HFFc6 (cell line): ENCODE measurements at places on chromosomes 2 and 18. TPM values are rescaled to one million over a fixed set of nuclear protein-coding genes. Genes with fewer than 3 reads are reported as not detected.

RESP18 gene
- not detected in 2 replicates for total RNA-seq

ZAP70 gene
- not detected in 3 replicates for total RNA-seq

CCDC178 gene
- total RNA-seq: not detected in 3 replicates

GRCh38 chr2:74690571-74690970 lies 36.5 kb downstream of the SEMA4F start:
- no peak overlapping the region for H3K27ac ChIP-seq
- DNase-seq: peak; percentile 57
- H3K36me3 ChIP-seq: peaks cover 4% of the 10 kb centered on the region
- H3K4me1 ChIP-seq: peaks cover 38% of the 10 kb centered on the region

DNA sequence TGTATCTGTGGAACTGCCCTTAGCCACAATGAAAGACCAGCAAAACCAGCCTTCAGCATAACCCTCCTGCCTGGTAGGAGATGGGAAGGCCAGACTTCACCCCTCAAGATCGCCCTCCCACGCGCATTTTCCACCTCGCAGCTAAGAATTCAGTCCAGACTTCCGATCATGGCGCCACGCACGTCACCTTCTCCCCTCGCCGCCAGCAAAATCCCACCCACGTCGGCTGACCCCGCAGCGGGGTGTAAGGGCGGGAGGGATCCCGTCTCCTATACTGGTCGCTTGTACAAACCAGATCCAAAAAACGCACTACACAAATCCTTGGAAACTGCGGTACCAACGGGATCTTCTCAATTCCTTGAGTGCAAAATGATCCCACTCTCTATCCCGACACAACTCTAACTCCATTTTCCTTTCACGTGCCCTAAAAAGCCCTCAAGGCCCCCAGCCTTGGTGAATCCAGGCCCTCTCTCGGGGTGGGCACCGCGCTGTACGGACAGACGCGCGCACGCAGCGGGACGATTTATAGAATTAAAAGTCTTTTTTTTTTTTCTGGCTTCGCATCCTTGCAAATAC lies 1.0 kb upstream of the BMPR2 start:
- H3K27me3 ChIP-seq: peaks cover 8% of the 10 kb centered on the region
- peak overlapping the region; percentile 100 for H3K27ac ChIP-seq
- peak; percentile 41 for DNase-seq
- H3K36me3 ChIP-seq: peaks cover 13% of the 10 kb centered on the region
- H3K4me1 ChIP-seq: peaks cover 21% of the 10 kb centered on the region

DNA sequence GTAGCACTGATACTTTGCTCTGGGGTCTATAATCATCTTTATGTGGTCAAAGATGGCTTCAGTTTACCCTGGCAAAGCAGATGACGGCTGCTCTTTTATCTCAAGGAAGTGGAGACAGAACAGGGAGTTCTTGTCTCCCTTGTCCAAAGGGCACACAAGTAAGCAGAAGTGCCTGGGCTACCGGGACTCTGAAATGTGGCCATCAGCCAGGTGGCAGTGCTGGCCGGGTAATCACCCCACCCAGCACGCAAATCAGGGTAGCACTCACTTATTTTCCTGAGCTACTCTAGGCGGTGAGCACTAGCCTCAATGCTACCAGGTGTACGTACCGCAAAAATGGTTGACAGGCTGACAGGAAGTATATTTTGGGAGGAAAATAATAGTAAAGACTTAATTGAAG lies 119.7 kb upstream of the ETAA1 start:
- no peak overlapping the region for H3K4me3 ChIP-seq
- peaks cover 4% of the 10 kb centered on the region for H3K27me3 ChIP-seq

DNA sequence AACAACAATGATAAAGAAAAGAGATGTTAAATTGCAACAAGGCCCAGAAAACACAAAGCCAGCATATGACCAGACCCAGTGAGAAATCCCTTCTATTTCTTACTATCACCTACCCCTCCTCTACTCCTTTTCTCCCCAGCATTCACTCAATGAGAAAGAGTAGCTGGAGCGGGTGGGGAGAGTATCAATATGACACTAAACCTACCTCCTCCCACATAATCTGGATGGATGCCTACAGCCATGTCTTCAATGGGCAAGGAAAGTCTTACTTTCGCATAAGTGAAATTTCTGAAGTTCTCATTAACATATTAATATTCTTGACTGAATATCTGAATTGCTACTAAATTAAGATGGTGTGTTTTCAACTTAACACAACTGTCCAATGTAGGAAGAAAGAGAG lies 78.2 kb downstream of the AFF3 start:
- H3K36me3 ChIP-seq: peaks cover 18% of the 10 kb centered on the region
- no peak overlapping the region for H3K4me3 ChIP-seq
- no peak overlapping the region for H3K27ac ChIP-seq
- DNase-seq: no peak

DNA sequence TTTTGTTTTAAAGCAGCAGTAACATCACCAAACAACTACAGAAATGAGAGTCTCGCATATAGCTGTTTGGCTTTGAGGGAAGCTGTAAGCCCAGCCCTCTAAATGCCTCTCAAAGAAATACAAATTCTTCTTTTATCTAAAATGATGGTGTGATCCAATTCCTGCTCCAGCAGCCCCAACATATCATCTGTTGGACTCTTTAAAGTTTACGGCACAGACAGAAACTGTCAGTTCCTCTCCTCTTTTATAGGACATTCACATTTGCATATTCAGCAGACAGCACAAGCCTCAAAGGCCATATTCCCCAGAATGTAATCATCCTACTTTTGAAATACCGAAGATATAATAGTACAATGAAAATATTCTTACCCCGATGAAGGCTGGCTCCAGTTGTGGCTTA lies 216.9 kb upstream of the REV1 start:
- H3K27me3 ChIP-seq: peaks cover 3% of the 10 kb centered on the region; the same call in 1 of the 2 replicates
- no peak for DNase-seq
- H3K4me3 ChIP-seq: no peak overlapping the region
- no peaks in the 10 kb centered on the region for H3K36me3 ChIP-seq
- no peak overlapping the region for H3K27ac ChIP-seq

DNA sequence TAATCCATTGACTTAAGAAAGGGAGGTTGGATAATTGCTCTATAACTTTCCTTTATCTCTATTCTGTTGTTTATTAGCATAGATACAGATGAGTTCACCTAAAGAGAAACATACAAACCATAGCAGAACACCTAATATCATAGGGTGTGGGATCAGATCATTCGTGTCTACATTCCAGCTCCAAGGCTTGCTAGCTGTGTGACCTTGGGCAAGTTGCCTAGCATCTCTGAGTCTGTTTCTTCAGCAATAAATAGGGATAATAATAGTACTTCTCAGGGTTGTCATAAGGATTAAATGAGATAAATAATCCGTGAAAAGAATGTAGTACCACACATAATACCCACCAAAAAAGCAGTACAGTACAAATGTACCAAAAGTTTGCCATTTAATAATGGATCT lies 126.2 kb downstream of the PLB1 start:
- H3K27ac ChIP-seq: peak overlapping the region; percentile 92
- no peaks in the 10 kb centered on the region for H3K27me3 ChIP-seq
- H3K4me3 ChIP-seq: peak overlapping the region; percentile 58
- H3K36me3 ChIP-seq: no peaks in the 10 kb centered on the region
- DNase-seq: no peak
- H3K4me1 ChIP-seq: peaks cover 34% of the 10 kb centered on the region

DNA sequence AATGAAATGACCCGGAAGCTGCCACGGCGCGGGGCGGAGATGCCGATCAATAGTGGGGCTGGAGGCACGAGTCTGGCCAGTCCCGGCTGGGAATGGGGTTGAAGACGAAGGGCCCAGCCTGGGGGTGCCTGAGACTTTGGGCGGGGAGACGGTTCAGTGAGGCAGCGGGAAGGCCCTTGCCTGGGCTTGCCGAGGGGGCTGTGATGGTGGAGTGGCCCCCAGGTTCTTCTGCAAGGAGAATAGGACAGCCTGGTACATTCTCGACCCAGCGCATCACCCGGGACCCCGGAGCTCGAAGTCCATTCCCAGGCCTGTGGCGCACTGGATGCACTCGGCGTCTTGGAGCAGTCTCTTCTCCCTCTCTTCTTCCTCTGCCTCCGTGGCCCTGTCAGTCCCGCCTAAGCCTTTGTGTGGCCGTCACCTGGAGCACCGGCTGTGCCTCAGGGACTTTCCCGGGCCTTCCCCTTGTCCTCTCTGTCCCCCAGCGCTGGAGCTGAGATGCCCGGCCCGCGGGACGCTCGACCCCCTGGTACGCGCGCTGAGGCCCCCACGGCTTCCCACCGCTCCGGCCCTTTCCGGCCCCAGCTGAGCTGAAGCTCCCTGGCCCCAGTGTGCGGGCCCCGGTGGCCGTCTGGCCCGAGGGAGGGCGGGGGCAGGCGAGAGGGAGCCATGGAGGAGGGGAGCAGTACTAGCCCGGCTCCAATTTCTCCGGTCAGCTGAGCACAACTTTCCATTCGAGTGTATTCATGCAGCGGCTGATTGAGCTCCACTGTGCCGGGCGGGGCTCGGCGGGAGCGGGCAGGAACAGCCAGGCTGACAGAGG lies 8.0 kb downstream of the SIX3 start:
- no peak for DNase-seq
- no peaks in the 10 kb centered on the region for H3K36me3 ChIP-seq
- peaks cover 78% of the 10 kb centered on the region for H3K27me3 ChIP-seq
- 0 out of 2 replicates have a peak, but pooled peaks cover 6% of the 10 kb centered on the region for H3K4me1 ChIP-seq

GRCh38 chr2:18136881-18137475 lies 258.5 kb downstream of the KCNS3 start:
- no peak for DNase-seq
- no peaks in the 10 kb centered on the region for H3K36me3 ChIP-seq
- H3K27ac ChIP-seq: no peak overlapping the region
- H3K27me3 ChIP-seq: no peaks in the 10 kb centered on the region; the same call in 1 of the 2 replicates

DNA sequence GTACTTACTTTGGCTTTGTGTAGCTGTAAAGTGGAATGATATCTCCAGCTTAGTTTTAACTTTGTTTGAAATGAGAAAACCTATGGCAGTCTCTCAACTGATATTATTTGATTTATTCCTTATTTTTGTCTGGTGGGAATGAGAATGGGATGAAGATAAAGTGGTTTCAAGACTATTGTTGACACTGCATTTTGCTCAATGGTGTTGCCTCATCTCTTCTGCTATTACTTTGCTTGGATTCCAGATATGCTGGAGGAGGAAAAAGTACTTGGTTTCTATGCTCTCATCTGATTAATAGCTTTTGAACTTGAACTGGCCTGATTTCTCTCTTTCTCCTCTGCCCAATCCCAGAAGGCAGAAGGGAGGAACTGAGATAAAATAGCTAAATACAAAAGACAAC lies 198.2 kb downstream of the CTNNA2 start:
- H3K27me3 ChIP-seq: peaks cover 2% of the 10 kb centered on the region; the same call in 1 of the 2 replicates
- no peak for DNase-seq
- no peaks in the 10 kb centered on the region for H3K36me3 ChIP-seq

DNA sequence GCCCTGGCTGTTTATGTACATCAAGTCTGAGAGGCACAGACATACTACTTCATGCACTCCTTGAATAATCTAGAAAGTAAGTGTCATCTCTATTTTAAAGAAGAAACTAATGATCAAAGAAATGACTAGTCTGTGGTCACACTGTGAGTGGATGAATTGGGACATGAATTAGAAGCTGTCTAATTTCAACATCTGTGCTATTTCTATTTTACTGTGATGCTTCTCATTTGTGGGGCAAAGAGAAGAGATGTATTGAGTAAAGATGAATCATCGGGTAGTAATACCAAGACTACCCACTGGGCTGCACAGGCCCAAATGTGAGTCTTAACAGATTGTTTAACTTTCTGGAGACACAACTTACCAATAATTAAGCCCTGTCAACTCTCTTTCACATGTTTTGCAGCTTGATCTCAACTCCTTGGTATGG lies 42.4 kb upstream of the MTIF2 start:
- peak overlapping the region; percentile 32; the same call in 1 of the 2 replicates for H3K27ac ChIP-seq
- DNase-seq: peak; percentile 43
- H3K27me3 ChIP-seq: no peaks in the 10 kb centered on the region
- H3K36me3 ChIP-seq: 0 out of 2 replicates have a peak, but pooled peaks cover 13% of the 10 kb centered on the region

DNA sequence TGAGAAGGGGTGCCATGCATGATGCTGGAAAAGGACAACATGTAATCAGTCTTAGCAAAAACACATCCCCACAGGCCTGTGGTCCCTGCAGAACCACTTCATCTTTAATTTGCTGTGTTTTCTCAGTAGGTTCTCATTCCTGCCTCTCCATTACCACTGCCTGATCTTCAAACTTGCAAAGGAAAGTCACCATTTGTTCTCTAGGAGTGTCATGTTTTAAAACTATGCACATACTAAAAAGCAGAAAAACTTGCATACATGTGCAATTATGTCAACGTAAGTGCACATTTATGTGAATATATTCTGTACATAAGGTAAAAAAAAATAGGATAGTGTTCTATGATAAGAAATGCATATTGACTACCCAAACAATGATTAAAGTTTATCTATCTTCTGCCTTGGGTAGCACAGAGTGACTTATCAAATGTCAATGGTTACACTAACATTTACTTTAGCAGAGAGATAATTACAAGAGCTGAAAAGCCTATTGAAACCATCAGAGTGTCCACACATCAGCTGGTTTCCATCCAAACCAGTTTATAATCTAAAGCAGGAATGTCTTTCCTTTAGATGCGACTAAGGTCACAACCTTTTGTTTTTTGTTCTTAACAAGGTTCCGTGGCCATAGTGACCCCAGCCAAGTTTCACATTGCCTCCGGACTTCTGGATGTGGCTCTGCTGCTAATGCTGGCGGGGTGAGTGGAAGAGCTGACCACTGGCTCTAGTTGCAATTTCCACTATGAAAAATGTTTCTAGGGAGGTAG lies 58.7 kb upstream of the RMDN2 start:
- peaks cover 15% of the 10 kb centered on the region for H3K4me1 ChIP-seq
- no peak for DNase-seq
- H3K4me3 ChIP-seq: no peak overlapping the region
- no peaks in the 10 kb centered on the region for H3K36me3 ChIP-seq
- H3K27me3 ChIP-seq: peaks cover 12% of the 10 kb centered on the region
- H3K27ac ChIP-seq: no peak overlapping the region

DNA sequence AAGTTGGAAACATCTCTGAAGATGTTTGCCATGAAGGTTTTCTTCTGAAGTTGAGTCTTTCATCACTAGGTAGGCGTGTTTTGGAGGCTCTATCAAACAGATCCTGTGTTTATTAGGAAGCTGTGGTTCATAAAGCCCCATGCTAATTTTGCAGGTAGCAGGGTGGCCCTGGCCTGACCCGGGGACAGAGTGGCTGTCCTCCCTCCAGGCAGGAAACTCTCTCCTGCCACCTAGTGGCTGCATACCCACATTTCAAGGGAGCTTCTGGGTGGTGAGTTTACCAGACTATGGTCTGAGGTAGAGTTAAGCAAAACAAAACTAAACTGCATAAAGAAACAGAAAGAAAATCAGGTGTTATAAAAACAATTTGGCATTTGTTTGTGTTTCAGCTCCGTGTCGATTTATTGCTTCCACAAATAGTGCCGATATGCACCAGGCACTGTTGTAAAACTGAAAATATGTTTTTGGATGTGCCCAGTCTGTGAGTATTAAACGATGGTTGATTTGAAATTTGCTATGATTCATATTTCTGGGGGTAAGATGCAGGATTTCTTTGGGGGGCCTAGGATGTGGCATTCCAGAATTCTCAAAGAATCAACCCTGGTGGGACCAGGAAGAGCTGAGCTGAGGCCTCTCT lies 26.0 kb upstream of the IL37 start:
- no peak for DNase-seq
- H3K36me3 ChIP-seq: no peaks in the 10 kb centered on the region
- H3K27ac ChIP-seq: no peak overlapping the region; the same call in 1 of the 2 replicates
- peaks cover 55% of the 10 kb centered on the region for H3K4me1 ChIP-seq
